Stimulated activated CD4-positive, alpha-beta T cell treated with anti-CD3 and anti-CD28 coated beads, Interleukin-4, amount 100 ng/mL, for 1 hour (primary cell): ENCODE measurements at places on chromosomes 6 and 20.

- DNase-seq = no peak
Measured at GRCh38 chr6:167957626-167958025, 39.8 kb upstream of the KIF25 start.

GRCh38 chr20:1212607-1213396, 9.5 kb downstream of the C20orf202 start:
- peak; percentile 67 for DNase-seq

GRCh38 chr20:59693587-59693986, 89.2 kb downstream of the PHACTR3 start:
- no peak for DNase-seq

DNA sequence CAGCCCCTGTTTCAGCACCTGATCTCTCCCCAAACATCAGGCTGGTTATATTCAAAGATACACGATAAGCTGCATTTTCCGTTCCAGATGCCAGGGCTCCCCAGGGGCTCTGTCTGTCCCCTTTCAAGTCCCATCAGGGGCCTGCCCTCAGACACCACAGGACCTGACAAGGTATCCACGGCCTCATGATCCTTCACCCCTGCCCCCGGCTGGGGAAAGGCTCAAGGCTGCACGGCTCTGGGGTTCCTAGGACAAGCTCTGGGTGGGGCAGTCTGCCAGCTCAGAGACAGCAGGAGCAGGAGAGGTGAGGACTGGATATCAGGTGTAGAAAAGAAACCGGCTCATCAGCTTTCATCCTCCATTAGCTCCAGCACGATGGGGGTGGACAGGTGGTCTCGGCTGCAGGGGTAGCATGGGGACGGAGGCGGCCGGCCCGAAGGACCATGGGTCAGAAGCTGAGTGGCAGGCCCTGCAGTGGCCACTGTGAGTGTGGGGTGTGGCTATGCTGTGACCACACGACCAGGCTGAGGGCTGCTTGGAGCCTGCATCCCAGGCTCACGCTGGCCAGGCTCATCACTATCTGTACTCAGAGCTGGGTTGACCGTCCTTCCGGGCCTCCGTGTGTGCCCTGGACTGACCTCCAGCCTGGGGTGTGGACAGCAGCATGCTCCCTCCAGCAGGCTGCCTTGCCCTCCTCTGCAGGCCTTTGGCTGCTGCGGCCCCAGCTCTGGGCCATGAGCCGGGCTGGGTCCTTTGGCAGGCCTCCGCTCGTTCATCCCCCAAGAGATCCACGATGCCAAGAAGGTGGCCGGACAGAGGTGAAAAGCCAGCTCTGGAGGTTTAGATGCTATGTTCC, 386.2 kb downstream of the THBS2 start:
- DNase-seq = no peak

DNA sequence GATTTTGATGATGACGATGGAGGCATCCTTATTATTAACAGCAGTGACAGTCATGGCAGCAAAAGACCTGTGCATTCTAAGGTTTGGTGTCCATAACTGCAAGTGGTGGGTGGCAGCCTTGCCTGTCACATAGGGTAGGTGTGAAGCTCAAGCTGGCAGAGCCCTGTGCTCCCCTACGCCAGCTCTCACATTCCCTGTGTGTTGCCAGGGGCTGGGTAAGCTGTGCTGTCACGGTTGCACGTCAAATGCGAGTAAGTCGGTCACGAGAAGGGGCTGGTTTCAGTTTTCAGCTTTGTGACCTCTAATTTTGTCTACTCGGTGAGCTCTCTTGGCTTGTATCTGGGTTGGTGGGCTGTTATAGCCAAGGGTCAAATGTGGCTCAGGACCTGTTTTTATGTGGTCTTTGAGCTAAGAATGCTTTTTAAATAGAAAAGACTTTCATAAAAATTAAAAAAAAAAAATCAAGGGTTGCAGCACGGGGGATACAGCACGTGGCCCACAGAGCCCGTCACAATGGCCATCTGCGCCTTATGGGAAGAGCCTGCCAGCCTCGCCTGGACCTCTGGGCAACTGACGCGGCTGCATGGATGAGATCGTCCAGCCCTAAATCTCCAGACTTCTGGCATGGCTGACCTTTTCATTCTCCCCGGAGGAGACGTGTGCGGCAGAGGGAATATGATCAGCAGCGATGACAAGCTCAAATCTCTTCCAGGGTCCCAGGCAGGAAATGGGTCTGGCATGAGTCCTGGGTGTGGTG, 148.5 kb downstream of the PHACTR3 start:
- DNase-seq = no peak

GRCh38 chr20:52746190-52746589, 226.0 kb upstream of the TSHZ2 start:
- DNase-seq = no peak

DNA sequence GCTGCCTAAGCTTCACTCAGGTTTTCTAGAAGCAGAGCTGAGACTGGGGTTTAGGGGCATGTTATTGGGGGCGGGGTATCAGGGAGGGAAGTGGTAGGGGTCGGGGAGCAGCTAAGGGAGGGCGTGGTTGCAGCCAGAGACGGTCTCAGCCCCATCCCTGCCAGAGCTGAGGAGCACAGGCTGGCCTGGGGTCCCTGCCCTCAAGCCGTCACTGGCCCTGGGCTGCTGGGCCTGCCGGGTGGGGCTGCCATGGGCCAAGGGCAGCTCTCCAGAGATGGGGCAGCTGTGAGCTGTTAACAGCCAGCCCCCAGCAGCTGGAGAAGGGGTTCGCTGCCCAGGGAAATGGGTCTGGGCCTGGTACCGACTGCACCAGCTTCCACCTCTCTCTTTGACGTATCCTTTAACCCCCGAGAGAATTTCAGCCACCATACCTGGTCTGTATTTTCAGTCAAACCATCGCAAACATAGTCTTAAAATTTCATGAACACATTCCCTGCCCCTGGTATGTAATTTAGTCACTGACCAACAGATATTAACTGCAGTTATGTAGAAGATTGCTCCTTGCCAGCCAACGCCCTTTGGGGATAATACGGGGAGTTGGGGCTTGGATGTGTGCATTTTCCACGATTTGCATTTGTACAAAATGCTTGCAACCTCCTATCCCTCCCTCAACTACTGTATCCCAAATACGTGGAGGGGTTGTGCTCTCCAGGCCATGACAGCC, 253.4 kb downstream of the TAF4 start:
- DNase-seq = no peak

DNA sequence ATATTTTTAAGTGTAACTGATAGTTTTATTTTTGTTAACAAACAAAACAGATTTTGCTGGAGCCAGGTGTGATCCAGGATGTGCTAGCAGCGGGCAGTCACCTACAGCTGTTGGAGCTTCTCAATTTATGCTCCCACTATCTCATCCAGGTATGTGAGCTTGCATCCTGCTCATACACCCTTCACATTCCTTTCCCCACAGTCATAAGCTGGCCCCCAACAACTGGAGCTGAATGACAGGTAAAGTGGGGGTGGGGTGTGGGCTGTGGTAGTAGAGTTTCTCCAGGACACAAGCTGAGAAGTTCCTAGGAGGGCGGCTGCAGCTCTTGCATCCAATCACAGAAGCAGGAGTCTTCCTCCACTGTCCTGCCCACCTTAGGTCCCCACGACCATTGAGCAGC, 140.1 kb downstream of the KLHL32 start:
- no peak for DNase-seq

GRCh38 chr6:133807501-133807900, 81.4 kb upstream of the TCF21 start:
- no peak for DNase-seq
